Choroid plexus epithelial cell (primary cell): ENCODE measurements at places on chromosomes 11 and 22.

DNA sequence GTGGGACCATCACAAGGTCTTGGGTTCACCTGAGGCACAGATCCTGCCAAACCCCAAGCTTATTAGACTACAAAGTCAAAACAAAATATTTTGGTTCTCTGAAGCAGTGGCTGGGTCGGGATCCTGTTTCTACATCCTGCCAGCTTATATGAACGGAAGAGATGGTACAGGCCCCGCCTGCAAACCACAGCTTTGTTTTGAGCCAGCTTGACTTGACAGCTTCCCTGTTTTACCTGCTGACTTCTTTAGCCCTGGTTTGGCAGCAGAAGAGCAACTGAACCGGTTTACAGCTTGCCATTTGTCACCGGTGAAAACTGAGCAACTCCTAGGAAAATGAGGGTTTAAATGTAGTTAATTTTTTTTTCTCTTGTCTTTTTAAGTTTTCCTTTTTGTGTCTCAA lies 11.4 kb downstream of the PACS1 start:
- DNase-seq: peak; percentile 50

DNA sequence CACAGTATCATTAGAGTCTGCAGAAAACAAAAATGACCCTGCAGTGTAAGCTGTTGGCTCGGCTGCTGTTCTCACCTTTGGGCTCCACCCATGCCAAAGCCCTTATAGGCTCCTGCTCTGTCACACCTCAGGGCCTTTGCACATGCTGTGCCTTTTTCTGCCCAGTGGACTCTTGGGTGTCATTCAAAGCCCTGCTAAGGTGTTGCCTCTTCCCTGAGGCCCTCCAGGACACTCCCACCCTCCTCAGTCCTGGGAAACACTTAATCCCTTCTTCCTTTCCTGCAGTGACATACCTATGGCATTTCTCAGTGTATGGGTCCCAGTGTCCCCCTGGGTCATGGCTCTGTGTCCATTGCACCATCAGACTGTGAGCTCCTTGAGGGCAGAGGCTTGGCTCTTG lies 29.1 kb upstream of the CACNG2 start:
- DNase-seq: no peak

DNA sequence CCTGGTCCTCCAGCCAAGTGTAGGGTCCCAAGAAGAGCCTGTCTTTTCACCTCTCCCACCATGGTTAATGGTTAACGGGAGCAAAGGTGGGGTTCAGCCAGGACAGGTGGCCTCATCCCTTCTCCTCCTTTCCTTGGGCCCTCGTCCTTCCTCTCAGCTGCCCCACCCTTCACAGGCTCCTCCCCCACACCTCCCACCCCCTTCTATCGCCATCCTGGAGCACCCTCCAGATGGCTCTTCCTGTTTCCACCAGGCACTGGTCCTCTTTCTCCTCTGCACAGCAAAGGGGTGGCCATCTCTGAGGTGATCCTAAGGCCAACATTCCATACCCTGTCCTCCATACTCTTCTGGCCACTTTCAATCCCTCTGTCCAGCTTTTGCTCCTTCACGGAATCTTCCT lies 48.9 kb downstream of the SLC22A12 start:
- DNase-seq: no peak

DNA sequence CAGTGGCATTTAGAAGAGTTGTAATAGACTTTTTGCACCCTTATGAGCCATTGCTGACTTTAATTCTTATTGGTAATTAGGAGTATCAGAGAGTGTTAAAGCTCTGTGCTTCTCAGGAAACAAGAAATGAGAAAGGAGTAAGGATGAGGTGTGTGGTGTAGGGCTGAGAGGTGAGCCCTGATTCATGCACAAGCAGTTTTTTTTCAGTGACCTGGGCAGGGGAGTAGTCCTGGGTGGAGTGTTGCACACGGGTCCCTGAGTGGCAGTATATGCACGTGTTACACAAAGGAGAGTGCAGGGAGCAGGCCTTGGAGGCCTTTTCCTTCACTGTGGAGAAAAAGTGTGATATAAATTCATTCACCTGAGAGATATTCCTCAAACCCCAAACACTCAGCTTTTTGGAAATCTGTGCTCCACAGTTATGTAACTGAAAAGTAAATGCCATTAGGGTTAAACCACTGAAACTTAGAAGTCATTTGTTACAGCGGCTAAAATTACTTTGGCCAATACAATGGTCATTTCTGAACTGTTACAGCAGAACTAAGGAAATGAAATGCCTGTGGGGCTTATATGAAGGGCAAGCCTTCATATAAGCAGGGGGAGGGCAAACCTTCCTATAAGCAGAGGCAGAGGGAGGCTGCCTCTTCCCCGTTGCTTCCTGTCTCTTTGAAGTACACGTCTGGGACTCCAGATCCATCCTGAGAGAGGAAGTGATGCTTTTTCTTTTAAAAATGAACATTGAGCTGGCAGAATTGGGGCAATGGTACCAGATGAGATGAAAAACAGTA lies 62.6 kb upstream of the OLFML1 start:
- no peak for DNase-seq
